ENCODE measurements at places on chromosomes 5 and 9.

GRCh38 chr5:76401801-76402250, 1.3 kb upstream of the IQGAP2 start:
- DNase-seq: no peak

GRCh38 chr5:135964670-135965320, 10.0 kb upstream of the LECT2 start:
- no peak for DNase-seq

GRCh38 chr5:171595801-171596231, 176.4 kb downstream of the FGF18 start:
- no peak for DNase-seq

DNA sequence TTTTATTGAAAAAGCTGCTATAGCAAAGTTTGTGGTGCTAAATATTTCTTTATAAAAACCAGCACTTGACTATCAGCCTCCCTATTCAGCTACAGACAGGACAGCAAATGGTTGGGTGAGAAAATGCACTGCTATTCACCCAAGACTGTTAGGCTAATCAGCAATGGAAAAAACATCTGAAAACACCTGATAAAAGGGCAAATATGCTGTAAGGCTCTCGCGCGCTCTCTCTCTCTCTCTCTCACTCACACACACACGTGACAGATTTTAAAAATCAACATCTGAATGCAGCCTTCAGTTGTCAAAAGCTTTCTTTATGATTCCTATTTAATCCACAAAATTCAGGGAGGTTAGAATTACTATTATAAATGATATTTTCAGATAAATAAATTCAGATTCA, 80.2 kb downstream of the HTR4 start:
- DNase-seq: no peak
